Esophagus mucosa (tissue), 1 donor: ENCODE measurements at places on chromosomes 16 and 17. TPM values are rescaled to one million over a fixed set of nuclear protein-coding genes. Genes with fewer than 3 reads are reported as not detected.

NLRC3 gene
- 0.48 TPM for total RNA-seq

SLX4 gene
- 4.0 TPM for total RNA-seq

NPIPA5 gene
- total RNA-seq, result 5.1 TPM

TPSG1 gene
- 0.24 TPM for total RNA-seq

HOXB4 gene
- total RNA-seq, result 2.4 TPM

OR3A1 gene
- not detected for total RNA-seq

NOS2 gene
- total RNA-seq, result not detected

KIF2B gene
- not detected for total RNA-seq

GOT2 gene
- total RNA-seq, result 98.2 TPM

DNAI2 gene
- total RNA-seq, result not detected

ZNF764 gene
- 3.0 TPM for total RNA-seq

SPATA32 gene
- 0.24 TPM for total RNA-seq

HBA2 gene
- total RNA-seq, result 8.2 TPM

KRTAP4-3 gene
- total RNA-seq, result not detected

ABCC11 gene
- total RNA-seq, result 0.40 TPM

C16orf92 gene
- total RNA-seq, result not detected

GNGT2 gene
- 0.28 TPM for total RNA-seq

TMEM100 gene
- 0.76 TPM for total RNA-seq

PLK1 gene
- total RNA-seq, result 29.9 TPM

NTN3 gene
- 0.08 TPM for total RNA-seq

PITPNM3 gene
- 20.1 TPM for total RNA-seq

ZNF385C gene
- total RNA-seq, result 0.44 TPM

TUBG2 gene
- 7.3 TPM for total RNA-seq

MYH13 gene
- total RNA-seq, result 0.16 TPM

RCVRN gene
- not detected for total RNA-seq

BICDL2 gene
- 62.0 TPM for total RNA-seq

TM4SF5 gene
- not detected for total RNA-seq

CCL4 gene
- total RNA-seq, result not detected

WNT3 gene
- total RNA-seq, result 5.9 TPM

CBFB gene
- total RNA-seq, result 40.4 TPM

MMP28 gene
- total RNA-seq, result 14.5 TPM

RNU2-1 gene
- total RNA-seq, result 11,314 TPM

PDIA2 gene
- total RNA-seq, result not detected

MEOX1 gene
- total RNA-seq, result 1.2 TPM

SPIRE2 gene
- 3.9 TPM for total RNA-seq

TUBB3 gene
- total RNA-seq, result 22.0 TPM

TEX14 gene
- 0.24 TPM for total RNA-seq
